ENCODE measurements at places on chromosomes 2 and 18.

DNA sequence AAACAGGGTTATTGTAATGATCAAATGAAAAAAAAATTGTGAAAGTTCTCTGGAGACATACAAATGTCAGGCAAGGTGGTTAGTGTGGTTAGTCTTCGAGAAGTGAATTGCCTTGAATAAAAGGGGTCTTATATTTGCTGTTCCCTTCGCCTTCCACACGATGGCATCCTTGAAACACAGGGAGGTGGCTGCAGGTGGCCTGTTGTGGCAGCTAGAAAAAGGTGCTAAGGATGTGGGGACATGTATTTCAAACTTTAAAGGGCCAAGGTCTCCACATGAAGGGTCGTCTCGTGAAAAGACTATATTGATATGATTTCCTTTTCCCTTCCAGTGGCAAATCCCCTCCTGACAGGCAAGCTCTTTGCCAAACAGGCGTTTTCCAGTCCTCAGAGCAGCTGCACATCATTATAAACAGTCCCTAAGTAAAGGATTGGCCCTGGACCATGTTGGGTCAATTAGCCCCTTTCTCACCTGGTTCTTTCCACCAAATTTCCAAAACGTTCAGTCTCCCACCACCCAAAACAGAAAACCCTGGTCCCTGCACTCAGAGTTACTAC is 68.5 kb downstream of the COPS8 start:
- H3K4me1 ChIP-seq: peaks cover 52% of the 10 kb centered on the region
- peak overlapping the region; percentile 86 for H3K27ac ChIP-seq
- DNase-seq: peak; percentile 71
- H3K27me3 ChIP-seq: no peaks in the 10 kb centered on the region
- no peak overlapping the region for H3K4me3 ChIP-seq
- peaks cover under 1% of the 10 kb centered on the region for H3K36me3 ChIP-seq

DNA sequence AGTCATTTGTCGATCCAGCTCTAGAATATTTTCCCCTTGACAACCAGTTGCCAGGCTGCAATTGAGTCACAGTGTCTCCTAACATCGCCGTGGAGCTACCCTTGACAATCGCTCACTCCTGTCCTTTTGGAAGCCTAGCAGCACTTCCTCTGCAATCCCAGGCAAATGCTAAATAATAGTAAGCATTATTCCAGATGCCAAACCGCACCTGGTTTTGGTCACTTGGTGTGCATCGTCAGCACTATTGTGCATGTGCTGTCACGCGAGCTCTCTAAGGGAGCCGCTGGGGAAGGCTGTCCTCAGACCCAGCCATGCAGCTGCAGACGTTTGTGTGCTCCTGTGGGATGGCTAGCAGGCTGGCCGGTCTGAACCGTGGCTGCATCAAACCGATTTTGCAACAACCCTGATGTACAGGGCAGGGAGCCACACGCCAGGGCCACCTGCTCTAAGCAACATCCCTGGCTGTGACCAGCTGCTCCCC is 549.5 kb upstream of the ID2 start:
- no peaks in the 10 kb centered on the region for H3K27me3 ChIP-seq
- no peaks in the 10 kb centered on the region for H3K36me3 ChIP-seq
- no peak overlapping the region for H3K27ac ChIP-seq
- H3K4me1 ChIP-seq: no peaks in the 10 kb centered on the region
- no peak for DNase-seq
- H3K4me3 ChIP-seq: no peak overlapping the region

DNA sequence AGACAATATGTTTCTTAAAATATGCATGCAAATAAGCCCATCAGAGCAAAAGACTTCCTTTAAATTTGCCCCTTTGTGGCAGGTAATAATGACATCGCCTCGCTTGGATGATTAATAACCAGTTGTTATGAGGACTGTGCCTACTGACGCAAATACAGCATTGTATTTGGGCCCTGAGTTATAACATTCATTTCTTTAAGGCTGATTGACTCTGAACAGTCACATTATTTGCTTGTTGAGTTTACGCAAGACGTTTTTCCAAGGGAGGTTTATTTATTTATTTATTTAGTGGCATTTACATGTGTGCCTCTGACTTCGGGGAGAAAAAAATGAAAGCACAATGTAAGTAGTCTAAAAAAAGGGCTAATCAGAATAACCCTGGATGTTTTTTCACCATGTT is 88.3 kb downstream of the SLC8A1 start:
- no peak for DNase-seq
- no peak overlapping the region for H3K27ac ChIP-seq
- peaks cover 1% of the 10 kb centered on the region for H3K27me3 ChIP-seq
- peaks cover 7% of the 10 kb centered on the region for H3K4me1 ChIP-seq
- H3K36me3 ChIP-seq: no peaks in the 10 kb centered on the region
- no peak overlapping the region for H3K4me3 ChIP-seq

GRCh38 chr18:45106331-45106774 is 425.7 kb downstream of the SETBP1 start:
- H3K4me1 ChIP-seq: peaks cover 2% of the 10 kb centered on the region
- peak; percentile 36 for DNase-seq
- H3K36me3 ChIP-seq: no peaks in the 10 kb centered on the region
- no peak overlapping the region for H3K27ac ChIP-seq

DNA sequence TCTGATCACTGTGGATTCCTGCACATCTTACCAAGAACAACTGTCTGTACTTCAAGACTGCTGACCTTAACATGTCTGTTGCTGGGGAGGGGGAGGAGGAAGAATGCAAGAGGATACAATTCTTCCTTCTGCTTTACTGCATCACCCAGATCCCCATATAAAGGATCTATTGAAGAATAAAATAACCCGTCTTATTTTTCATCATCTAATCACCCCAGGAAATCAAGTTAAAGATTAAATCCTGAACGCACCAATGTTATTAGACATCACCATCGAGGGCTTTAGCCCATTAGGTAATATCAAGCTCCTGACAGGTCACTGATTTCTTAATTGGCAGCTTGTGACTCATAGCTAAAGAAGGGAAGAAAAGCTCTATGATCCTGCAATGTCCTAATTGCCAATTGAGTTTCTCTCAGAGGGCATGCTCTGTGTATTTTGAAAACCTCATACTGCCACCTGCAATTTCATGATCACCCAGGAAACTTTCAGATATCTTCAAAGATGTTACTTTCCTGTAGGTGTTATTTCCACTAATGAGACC is 75.4 kb upstream of the KCNE4 start:
- peaks cover 5% of the 10 kb centered on the region for H3K27me3 ChIP-seq

DNA sequence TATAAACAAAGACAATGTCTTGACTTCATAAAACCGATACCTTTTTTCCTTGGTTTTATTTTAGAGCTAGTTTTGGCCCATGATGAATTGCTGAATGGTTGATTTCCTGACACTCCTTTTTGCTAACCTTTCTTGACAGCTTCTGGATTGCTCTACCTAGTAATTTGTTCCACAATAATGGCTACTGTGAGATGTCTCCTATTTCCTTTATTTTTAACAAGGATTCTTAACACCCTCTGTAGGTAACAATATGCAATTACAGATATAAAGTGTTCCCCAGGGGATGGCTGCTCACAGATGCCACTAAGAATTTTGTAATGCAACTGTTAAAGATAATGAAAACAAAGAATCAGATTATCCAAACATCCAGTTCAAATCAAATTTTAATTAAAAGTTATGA is 100.8 kb upstream of the ATP5MC3 start:
- H3K27ac ChIP-seq: no peak overlapping the region
- peaks cover 3% of the 10 kb centered on the region for H3K4me1 ChIP-seq
- peaks cover 3% of the 10 kb centered on the region for H3K27me3 ChIP-seq
- H3K4me3 ChIP-seq: no peak overlapping the region

DNA sequence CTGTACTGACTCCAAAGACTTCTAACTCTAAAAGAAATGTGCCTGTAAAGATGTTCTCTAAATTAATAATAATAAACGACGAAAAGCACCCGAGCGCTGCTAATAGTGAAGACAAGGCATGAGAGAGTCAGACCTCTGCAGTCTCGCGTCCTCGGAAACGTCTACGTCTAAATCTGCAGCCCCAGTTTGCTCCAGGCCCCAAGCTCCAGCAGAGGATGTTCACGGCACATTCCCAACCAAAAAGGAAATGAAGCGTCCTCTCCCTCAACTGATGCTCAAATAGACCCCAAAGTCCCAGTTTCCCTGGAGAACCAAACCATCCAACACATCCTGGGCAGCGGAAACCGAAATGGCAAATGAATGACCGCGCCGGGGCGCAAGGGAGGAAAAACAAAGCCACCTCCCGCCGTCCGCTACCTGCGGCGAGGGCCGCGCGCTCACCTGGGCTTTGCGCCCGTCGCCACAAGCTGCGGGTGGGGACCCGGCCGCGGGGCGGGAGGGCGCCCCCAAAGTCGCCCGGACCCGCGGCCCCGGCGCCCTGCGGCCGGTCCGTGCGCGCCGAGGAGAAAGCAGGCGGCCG is 47.1 kb upstream of the CCDC150 start:
- no peak overlapping the region for H3K27ac ChIP-seq
- peaks cover 8% of the 10 kb centered on the region for H3K4me1 ChIP-seq
- no peaks in the 10 kb centered on the region for H3K36me3 ChIP-seq
- H3K27me3 ChIP-seq: peaks cover 58% of the 10 kb centered on the region
